Left renal cortex interstitium (tissue), 4 donors: ENCODE measurements at places on chromosomes 7 and 10. TPM values are rescaled to one million over a fixed set of nuclear protein-coding genes. Genes with fewer than 3 reads are reported as not detected.

CPA2 gene
- polyA plus RNA-seq: 0.47 TPM

GRCh38 chr7:150858236-150859197, 6.2 kb downstream of the AOC1 start:
- no peak for DNase-seq

SHH gene
- polyA plus RNA-seq: 2.6 TPM

DNA sequence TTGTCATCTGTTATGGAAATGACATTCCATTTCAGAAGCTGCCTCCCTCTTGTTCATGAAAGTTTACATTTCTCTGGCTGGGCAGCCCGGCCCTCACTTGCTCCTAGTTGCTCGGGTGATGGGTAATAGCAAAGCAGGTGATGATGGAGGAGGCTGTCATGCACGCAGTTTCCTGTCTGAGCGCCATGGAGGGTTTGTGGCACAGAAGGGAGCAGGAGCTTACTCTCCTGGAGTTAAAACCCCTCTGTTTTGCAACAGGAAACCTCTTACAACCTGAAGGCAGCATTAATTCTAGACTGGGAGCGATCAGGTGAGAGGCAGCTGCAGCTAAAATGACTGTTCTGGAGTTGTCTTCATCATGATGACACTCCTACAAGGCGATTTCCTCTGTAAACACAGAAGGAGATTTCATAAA, 34.1 kb upstream of the MKI67 start:
- no peak for DNase-seq

DNA sequence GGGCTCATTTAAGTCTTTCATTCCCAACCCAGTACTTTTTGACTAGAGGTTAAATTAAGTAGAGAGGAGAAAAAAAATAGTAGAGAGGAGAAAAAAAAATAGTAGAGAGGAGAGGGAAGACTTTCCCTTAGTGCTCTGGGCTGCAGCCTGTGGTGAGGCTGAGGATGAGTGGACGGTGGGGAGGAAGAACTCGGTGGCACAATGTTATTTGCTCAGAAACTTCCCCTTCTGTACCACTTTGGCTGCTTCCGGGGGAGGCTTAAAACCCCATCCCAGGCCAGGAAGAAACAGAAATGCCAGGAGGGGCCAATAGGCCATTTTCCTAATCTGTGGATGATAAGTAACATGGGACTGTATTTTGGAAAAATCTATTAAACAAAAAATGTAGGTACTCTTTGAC, 14.6 kb upstream of the MLXIPL start:
- no peak for DNase-seq

DNA sequence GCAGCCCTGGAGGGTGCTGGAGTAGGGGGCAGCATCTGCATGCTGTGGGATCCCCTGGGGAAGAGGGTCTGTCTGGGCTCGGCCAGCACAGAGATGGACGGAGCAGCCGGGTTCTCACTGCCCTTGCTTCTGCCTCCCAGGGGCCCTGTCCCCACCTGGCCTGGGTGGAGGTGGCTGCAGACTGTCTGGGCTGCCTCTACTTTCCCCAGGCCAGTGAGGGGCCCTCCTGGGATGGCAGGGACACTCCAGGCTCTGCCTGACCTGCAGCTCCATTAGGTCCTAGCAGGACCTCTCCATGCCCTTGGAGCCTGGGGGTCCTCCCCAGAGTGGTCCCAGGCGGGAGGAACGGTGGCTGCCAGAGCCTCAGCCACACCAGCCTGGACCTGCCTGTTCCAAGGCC, 63.7 kb downstream of the PWWP2B start:
- no peak for DNase-seq
